Neural crest cell (in vitro differentiated cells): ENCODE measurements at places on chromosomes 3 and 15.

GRCh38 chr3:71047616-71048531, 535.7 kb downstream of the FOXP1 start:
- no peak for DNase-seq

GRCh38 chr3:111325160-111325718, 216.8 kb upstream of the CD96 start:
- no peak for DNase-seq

GRCh38 chr3:64357481-64357880, 132.2 kb upstream of the PRICKLE2 start:
- DNase-seq = no peak

DNA sequence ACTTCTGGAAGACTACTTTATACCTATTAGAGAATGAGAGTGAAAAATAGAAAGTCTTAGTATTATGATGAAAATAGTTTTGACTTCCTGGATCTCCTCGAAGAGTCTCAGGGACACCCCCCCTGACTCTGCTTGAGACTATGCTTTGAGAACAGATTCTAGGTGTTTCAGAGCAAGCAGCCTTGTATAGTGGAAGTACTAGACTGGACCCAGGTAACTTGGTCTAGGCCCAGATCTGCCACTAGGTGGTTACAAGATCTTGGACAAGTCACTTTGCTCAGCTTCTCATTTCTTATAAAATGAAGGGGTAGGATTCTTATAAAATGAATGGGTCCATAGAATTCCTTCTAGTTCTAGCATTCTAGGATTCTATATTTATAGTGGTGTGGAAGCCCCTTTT, 9.1 kb downstream of the ABHD5 start:
- no peak for DNase-seq
